Activated T-cell treated with anti-CD3 and anti-CD28 coated beads, Interleukin-2, amount 50 U/mL, for 24 hours (primary cell): ENCODE measurements at places on chromosomes 6 and 20.

- H3K27ac ChIP-seq, result no peak overlapping the region
- H3K4me3 ChIP-seq, result no peak overlapping the region
- H3K27me3 ChIP-seq, result peaks cover 5% of the 10 kb centered on the region
- no peaks in the 10 kb centered on the region for H3K36me3 ChIP-seq
- peaks cover 2% of the 10 kb centered on the region for H3K4me1 ChIP-seq
Measured at GRCh38 chr6:137123078-137123477, 50.4 kb downstream of the IL22RA2 start.

DNA sequence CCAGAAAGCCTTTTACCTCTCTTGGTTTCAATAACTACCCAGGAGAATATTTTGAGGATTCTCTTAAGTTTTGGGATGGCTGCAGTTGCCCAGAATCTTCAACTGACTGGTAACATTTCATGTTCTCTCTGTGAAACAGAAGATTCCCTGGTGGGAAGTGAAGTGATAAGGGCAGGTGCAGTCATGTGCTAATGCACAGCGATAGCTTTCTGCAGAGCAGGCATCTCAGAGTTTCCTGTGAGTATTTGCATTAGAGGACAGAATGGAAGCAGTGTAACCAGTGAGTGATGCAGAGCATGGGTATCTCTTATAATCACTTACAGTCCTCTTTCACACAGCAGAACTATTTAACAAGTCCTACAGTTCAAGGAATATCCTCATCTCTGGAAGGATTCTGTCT lies 76.1 kb downstream of the HCRTR2 start:
- H3K4me3 ChIP-seq, result no peak overlapping the region
- H3K27ac ChIP-seq, result no peak overlapping the region
- DNase-seq, result no peak
- no peaks in the 10 kb centered on the region for H3K4me1 ChIP-seq
- H3K36me3 ChIP-seq, result no peaks in the 10 kb centered on the region

- peaks cover 15% of the 10 kb centered on the region for H3K36me3 ChIP-seq
- H3K4me3 ChIP-seq, result peak within 1 kb of the TSS; percentile 92
- H3K27me3 ChIP-seq, result no peaks in the 10 kb centered on the region
- DNase-seq, result peak; percentile 72
- H3K4me1 ChIP-seq, result peaks cover 68% of the 10 kb centered on the region
- peak within 1 kb of the TSS; percentile 92 for H3K27ac ChIP-seq
Measured at GRCh38 chr6:16760516-16761470, at the start of gene ATXN1. ATXN1 (minus strand) TSS chr6:16761460.

DNA sequence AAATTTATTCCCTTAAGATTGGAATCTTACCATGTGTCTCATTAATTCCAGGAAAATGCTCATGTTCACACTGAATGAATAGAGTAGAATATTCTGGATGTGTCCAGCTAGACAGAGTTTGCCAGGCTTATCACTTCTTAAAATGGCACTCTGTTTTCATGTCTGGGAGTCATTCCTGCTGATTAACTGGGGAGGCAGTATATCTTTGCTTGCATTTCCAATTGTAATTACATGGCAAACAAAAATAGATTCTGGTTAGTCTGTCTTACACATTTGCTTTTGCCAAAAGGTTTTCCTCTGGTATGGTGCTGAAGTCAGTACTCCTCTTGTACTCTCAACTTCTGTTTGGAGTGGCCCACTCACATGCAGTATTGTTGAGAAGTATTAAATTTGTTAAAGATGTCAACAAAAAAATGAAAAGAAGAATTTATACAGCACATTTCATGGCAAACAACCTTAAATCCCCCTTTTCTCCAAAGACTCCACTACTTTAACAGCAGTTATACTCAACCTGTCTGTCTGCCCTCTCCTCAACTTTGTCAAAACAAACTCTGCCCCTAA lies 70.2 kb downstream of the TENT5A start:
- no peak overlapping the region for H3K27ac ChIP-seq
- no peak overlapping the region for H3K4me3 ChIP-seq
- no peaks in the 10 kb centered on the region for H3K27me3 ChIP-seq
- DNase-seq, result no peak
- no peaks in the 10 kb centered on the region for H3K36me3 ChIP-seq
- no peaks in the 10 kb centered on the region for H3K4me1 ChIP-seq

GRCh38 chr6:105616521-105616920 lies 213.6 kb upstream of the PREP start:
- peaks cover 16% of the 10 kb centered on the region for H3K27me3 ChIP-seq
- no peak overlapping the region for H3K4me3 ChIP-seq
- no peak for DNase-seq
- no peaks in the 10 kb centered on the region for H3K36me3 ChIP-seq
- no peak overlapping the region for H3K27ac ChIP-seq

GRCh38 chr6:7148100-7148822 lies 40.5 kb downstream of the RREB1 start:
- DNase-seq, result no peak
- H3K4me1 ChIP-seq, result peaks cover 87% of the 10 kb centered on the region
- H3K36me3 ChIP-seq, result peaks cover 10% of the 10 kb centered on the region
- H3K27ac ChIP-seq, result peak overlapping the region; percentile 90

- DNase-seq, result no peak
- H3K27me3 ChIP-seq, result peaks cover 45% of the 10 kb centered on the region
- peaks cover 4% of the 10 kb centered on the region for H3K4me1 ChIP-seq
Measured at GRCh38 chr6:43887340-43887858, 117.4 kb downstream of the VEGFA start.

DNA sequence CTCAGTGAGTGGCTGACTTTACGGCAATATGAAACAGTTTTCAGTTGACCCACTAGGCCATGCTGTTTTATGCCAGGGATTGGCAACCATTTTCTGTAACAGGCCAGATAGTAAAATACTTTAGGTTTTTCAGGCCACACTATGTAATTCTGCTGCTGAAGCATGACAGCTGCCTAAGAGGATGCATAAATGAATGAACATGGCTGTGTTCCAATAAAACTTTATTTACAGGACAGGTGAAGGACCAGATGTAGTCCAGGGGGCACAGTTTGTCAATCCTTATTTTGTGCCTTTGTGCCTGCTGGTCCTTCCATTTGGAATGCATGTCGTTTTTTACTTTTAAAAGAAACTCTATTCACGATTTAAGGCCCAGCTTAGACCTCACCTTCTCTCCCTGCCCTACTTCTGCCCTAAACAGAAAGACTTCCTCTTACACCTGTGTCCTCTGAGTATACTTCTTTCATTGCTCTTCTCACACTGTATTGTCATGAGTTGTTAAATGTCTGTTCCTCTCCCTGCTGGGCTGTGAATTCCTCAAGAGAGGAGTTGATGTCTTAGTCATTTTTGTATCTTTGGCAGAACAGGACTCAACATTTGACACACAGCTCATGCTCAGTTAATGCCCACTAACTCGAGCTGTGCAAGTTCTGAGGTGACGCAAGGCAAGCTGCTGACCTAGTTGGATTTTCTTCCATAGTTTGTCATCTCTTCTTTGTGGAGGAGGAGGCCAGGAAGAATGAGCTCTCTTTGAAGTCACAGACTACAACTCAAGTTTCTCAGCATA lies 90.1 kb upstream of the MAP7 start:
- no peak overlapping the region for H3K4me3 ChIP-seq
- H3K27me3 ChIP-seq, result no peaks in the 10 kb centered on the region
- no peak overlapping the region for H3K27ac ChIP-seq
- peaks cover 18% of the 10 kb centered on the region for H3K36me3 ChIP-seq

DNA sequence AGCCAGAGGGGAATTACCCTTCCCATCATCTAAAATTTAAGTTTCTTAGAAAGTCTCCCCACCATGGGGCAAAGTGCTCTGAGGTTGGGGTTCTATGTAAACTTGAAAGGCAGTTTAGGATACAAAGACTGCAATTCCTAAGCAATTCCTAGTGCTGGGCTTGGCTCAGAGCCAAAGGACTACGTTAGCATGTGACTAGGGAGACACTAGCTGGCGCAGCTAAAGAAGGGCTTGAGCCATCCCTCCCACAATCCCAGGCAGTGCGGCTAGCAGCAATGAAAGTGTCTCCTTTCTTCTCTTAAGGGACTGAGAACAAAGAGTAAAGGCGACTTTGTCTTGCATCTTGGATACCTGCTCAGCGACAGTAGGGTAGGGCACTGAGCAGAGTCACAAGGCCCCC lies 306.6 kb upstream of the FKBP1C start:
- H3K4me3 ChIP-seq, result no peak overlapping the region
- H3K27me3 ChIP-seq, result no peaks in the 10 kb centered on the region
- no peaks in the 10 kb centered on the region for H3K4me1 ChIP-seq
- H3K36me3 ChIP-seq, result no peaks in the 10 kb centered on the region
- no peak overlapping the region for H3K27ac ChIP-seq
- no peak for DNase-seq

- DNase-seq, result no peak
- no peak overlapping the region for H3K27ac ChIP-seq
- H3K36me3 ChIP-seq, result no peaks in the 10 kb centered on the region
- peaks cover 9% of the 10 kb centered on the region for H3K4me1 ChIP-seq
- H3K27me3 ChIP-seq, result peaks cover 51% of the 10 kb centered on the region
- H3K4me3 ChIP-seq, result no peak overlapping the region
Measured at GRCh38 chr6:16232086-16232485, 6.3 kb upstream of the GMPR start.

DNA sequence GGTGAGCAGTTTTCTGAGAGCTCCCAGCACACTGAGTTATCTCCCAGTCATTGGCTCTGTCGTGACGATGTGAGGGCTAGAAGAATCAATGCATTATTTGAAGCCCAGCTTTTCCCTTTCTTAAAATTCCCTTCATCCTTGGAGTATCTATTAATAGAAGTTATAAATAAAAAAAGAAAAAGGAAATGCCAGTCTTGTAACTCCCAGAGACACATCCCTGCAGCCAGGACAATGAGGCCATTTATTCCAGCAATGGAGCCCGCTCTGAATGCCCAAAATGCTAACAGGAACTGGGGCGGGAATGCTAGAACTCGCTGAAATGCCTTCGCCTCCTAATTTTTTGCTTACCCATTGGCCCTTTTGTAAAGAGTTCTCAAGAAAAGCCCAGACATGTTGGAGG lies 305.8 kb downstream of the TFAP2C start:
- DNase-seq, result no peak
- H3K27ac ChIP-seq, result no peak overlapping the region
- no peak overlapping the region for H3K4me3 ChIP-seq

DNA sequence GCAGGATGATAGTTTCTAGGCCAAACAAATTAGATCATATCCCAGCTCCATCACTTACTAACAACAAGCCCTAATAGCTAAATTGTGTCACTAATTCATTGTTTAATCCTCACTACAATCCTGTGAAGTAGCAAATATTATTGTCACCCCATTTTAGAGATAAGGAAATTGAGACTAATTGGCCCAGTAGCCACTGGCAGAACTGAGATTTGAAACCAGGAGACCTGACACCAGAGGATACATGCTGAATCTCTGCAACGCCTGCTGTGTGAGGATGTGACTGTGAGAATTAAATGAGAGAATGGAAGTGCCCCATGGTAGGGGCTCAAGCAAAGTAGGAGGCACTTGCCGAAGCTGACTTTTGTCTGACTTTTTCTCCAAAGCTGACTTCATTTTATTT lies 124.3 kb upstream of the CITED2 start:
- no peak for DNase-seq
- no peak overlapping the region for H3K27ac ChIP-seq
- no peak overlapping the region for H3K4me3 ChIP-seq

DNA sequence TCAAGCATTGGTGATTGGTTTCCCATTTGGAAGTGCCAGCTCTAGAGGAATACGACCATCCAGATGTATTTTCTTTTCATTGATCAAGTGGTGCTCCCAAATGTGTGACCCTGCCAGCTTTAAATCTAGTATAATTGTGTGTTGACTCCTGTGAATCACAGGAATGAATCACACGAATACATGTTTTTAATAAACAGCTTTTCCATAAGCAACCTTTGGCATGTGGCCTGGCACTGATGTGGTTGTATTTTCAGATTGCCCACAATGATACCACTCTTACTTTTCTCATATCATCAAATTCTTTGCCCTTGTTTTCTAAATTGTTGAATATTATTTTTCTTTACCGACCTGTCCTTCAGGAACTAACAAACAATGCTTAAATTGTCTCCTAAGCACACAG lies 367 bp downstream of the GSTA3 start:
- peaks cover 3% of the 10 kb centered on the region for H3K27me3 ChIP-seq
- H3K27ac ChIP-seq, result no peak overlapping the region
- H3K4me3 ChIP-seq, result no peak overlapping the region

DNA sequence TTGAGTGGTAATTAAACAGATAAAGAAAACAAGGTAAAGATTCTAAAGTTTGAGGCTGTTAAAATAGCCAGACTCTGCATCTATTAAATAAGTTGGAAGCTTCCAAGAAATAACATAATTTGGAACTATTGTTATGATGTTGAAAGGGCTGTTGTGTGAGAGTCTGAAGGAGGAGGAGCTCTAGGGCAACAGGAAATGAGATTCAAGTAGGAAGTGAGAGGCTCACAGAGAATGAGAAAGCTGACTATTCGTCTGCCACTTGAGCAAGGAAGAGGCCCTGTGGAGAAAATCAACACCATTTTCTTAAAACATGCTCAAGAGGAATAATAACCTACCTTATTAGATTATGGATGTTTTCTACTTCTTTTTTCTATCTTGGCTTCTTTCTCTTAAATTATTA lies 185.2 kb downstream of the SLC24A3 start:
- no peak overlapping the region for H3K4me3 ChIP-seq
- H3K27ac ChIP-seq, result no peak overlapping the region

DNA sequence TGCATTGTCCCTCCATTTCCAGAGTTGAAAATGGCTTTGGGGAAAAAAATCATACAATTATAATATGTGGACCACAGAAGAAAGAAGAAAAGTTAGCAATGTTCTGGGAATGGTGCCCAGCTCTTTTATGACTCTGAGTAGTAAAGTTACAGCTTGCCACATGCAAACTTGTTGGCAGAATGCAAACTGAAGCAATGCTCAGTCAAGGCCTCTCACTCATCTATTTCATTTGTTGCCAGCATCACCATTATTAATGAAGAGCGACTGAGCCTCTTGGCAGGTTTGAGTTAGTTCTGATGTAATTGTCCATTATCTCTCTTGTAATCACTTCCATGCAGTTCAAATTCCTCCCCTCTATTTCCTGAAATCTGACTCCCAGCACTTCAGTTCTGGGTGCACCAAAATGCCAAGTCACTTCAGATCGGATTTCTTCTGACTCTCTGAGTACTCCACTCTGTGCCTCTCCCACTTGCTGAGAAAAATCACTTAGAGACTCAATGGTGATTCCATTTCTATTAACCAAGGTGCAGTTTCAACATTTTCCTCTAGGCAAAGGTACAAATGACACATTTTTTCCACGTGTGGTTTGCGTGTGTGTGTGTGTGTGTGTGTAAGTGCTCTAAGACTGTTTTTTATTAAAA lies 154.4 kb upstream of the STMND1 start:
- no peaks in the 10 kb centered on the region for H3K36me3 ChIP-seq
- H3K27ac ChIP-seq, result no peak overlapping the region
- H3K4me1 ChIP-seq, result peaks cover 40% of the 10 kb centered on the region

- no peaks in the 10 kb centered on the region for H3K36me3 ChIP-seq
- no peaks in the 10 kb centered on the region for H3K4me1 ChIP-seq
- no peak overlapping the region for H3K4me3 ChIP-seq
- DNase-seq, result peak; percentile 39
- H3K27ac ChIP-seq, result no peak overlapping the region
Measured at GRCh38 chr20:51014797-51015722, 7.8 kb downstream of the KCNG1 start.
